ENCODE measurements at places on chromosomes 1 and 21.

DNA sequence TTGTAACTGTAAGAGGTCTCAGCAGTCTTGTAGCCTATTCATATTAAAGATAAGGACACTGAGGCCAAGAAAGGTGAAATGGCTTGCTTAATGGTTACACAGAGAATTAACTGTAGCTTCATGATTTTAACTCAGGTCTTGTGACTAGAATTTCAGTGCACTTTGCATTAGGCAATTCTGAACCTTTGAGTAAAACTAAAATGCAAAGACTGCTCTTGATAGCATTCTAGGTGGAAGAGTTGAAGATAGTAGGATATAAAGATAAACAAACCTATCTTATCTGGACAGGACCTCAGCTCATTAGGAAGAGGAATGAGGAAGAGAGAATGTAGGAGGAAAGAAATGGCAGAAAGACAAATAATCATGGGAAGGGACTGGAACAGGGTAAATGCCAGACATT lies 68.6 kb upstream of the RGL1 start:
- no peak for DNase-seq

DNA sequence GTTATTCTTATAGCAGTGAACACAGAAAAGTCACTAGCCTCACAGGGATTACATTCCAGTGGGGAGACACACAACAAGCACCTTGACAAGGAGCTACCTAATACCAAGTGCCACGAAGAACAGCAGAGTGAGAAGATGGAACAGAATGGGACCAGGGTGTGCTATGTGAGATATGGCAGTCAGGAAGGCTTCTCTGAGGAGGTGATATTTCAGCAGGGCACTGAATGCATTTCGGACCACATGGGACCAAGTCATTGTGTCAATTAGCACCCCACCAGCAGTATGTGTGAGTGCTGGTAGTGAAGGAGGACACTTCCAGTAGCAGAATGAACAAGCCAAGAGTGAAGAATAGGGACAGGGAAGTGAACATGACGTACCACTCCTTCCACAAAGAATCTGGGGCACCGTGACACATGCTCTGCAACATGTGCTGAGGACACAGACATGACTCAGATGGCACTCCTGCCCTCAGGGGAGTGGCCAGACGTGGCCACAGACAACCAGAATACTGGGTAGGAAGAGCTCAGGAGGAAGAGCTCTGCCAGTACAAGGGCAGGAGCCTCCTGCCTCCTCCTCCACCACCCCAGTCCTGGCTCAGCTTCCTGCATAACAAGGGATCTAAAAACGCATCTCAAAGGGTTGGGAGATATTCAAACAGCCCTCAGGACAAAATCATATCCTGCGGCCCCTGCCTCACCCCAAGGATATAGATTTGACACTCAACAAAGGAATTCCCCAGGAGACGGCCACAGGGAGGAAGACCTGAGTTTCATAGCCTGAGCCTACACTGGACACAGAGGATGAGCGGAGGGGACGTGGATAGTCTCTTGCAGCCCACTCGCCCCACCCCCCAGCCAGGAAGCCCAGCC lies 102.5 kb downstream of the TRABD2B start:
- no peak for DNase-seq

DNA sequence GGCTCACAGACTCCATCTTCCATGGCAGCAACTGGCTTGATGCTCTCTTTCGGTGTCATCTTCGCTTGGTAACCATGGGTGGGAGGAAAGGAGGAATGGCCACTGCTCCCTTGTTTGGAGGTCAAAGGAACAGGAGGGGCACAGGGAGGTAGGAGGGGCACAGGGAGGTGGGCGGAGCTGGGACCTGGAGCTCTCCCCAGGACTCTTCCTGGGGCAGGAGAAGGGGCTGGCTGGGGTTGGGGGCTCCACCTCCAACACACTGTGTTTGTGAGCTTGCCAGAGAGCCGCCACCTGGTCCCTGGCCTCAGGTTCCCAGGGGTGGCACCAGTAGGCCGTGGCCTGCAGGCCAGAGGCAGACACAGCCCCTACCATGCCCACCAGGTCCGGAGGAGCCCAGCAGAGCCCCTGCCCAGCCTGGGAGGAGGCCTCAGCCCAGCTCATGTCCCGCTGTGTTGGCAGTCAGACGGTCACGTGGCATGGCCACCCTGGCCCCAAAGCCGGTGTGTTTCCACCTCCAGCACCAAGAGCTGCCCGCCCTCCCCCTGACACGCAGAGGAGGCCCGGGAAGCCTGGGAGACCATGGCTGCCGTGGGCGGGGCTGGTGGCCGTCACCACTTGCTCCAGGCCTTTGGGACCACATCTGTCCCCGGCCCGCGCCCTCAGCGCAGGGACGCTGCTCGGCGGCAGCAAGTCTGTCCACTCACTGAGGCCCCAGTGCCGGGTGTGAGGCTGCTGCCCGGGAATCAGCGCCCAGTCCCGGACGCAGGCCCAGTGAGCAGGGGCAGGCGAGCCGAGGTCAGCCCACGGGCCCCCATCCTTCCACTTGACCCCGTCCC lies 73.9 kb downstream of the MORN1 start:
- no peak for DNase-seq

- no peak for DNase-seq
Measured at GRCh38 chr1:15343729-15344128, 66.0 kb upstream of the EFHD2 start.

GRCh38 chr1:227883073-227883520 lies 64.6 kb downstream of the WNT9A start:
- no peak for DNase-seq

GRCh38 chr1:14672005-14672404 lies 73.5 kb downstream of the KAZN start:
- DNase-seq: no peak

- no peak for DNase-seq
Measured at GRCh38 chr1:214126697-214127146, 138.9 kb downstream of the PROX1 start.

DNA sequence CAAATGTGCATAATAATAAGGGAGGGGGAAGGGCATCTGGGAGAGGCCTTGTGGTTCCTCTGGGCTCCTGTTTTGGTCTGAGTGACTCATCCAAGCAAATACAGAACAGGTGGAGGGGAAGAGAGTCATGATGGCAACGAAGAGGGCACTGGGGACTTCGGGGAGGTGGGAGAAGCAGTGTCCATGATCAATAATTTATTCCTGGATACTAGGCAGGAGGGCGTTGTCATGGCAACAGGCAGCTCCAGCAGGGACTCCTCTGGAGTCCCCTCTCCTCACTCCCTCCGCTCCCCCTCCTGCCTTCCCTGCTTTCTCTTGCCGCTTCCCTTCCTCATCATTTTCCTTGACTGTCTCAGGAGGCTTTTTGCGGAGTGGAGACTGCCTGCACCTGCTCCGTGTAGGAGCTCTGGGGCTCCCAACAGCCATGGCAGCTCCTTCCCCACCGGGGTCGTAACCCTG lies 12.3 kb upstream of the NFASC start:
- DNase-seq: no peak

DNA sequence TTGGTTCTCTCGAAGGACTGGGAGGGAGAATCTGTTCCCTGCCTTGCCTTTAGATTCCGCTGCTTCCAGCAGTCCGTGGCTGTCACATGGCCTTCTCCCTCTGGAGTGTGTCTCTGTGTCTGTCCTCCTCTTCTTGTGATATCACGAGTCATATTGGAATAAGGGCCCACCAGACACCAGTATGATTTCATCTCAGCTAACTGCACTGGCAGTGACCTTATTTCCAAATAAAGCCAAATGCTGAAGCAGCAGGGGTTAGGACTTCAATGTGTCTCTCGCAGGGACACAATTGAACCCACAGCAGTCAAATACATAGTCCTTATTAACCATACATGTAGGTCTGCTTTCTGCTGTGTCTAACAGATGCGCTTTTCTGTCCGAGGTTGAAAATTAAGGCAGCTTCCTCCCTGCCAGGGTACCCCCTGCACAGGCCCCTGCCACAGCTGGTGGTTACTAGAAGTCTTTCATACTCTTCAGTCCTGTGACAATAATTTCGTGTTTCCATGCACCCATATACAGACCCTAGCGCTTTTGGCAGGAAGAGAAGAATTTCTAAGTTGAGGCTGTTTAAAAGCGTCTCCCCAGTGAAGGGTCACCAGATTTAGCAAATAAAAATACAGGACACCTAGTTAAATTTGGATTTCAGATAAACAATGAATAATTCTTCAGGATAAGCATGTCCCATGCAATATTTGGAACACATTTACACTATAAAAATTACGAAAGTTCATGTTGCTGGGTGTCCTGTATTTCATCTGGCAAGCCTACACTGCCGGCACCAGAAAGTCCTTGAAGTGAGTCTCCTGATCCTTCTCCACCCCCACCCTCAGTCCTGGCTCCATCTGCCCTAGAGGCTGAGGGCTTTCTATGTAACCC lies 182.1 kb downstream of the ETS2 start:
- DNase-seq: no peak

DNA sequence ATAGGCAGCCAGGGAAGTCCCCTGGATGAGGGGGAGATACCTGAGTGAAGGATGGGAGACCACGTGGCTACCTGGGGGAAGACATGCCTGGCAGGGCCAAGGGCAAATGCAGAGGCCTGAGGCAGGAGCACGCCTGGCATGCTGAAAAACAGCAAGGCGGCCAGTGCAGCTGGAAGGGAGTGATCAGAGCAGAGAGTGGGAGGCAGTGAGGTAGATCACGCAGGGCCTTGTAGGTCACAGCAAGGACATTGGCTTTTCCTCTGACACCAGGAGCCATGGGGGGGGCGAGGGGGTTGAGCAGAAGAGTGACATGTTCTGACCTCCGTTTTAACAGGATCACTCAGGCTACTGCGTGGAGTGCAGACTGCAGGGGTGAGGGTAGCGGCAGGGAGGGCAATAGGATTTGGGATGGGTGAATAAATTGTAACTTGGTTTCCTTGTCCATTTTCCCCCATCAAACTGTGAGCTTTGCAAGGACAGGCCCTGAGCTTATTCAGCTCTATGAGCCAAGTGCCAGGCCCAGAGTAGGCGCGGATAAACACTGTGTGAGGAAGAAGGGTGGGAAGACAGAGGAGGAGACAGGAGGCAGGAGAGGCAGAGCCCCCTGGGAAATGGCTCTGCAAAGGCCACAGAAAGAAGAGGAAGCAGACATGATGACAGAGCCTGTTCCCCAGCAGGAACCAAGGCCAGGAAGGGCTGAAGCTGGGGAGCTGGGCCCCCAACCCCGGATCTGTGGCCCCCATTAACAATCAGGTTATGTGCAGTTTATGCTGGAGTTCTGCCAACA lies 16.6 kb downstream of the IFI6 start:
- no peak for DNase-seq

DNA sequence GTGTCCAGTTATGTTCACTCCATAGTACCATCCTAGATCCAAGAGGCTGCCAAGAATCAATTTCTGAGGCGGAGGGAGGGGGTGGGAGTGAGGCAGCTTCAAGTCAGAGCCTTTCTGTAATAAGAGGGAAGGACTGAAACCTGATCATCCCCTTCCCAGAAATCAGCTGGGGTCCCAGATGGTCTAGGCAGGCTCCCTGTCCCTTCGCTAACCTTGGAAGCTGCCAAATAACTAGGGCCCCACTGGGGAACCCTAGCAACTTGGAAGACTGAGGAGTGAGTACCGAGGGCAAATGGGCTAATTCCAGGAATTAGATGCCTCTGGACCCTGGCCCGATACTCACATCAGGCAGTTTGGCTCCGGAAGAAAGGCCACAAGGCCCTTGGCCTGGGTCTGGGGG lies 113.3 kb downstream of the NAV1 start:
- DNase-seq: no peak

GRCh38 chr1:240706150-240706935 lies 94.4 kb upstream of the GREM2 start:
- DNase-seq: no peak

DNA sequence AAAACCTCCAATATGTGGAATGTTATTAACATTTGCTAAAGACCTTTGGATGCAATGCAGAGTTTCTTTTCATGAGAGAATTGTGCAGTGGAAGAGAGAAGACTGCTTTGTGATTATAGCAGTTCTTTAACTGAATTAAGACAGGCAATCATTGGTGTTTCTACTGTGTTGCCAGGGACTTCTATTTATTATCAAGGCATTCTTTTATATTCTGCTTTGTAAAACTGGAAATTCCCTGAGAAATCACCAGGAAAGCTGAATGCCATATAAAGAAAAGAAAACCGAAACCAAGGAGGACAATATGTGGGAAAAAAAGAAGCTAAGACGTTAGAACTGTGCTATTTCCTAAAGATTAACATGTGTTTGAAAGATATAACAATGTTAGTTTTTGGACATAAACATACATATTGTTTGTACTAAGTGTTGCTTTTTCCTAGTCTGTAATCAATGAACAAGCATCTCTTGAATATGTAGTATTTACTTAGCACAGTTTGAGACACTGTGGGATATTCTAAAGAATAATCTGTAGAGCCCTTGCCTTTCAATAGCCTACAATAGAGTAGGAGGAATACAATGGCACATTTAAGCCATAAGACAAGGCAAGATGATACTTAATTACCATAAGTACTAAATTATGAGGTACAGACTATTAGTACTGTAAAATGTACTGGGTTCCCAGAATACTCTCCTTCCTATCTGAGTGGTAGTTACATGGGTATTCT lies 47.1 kb downstream of the EXTL2 start:
- no peak for DNase-seq

DNA sequence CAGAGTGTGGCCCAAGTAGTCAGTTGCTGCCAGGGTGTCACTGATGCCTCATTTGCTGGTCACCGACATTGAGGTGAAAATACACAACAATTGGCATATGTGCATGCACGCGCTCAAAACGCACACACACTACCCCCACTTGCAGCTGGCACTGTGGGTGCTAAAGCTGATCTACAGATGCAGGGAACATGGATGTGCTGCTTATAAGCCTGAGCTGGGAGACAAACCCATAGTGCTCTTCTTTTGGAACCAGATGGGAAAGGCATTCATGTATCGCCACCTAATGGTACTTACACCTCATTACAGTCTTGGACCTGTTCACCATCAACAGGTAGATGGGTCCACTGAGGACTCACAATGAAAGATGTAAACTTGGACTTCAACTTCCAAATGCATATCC lies 70.3 kb upstream of the CAMK1G start:
- no peak for DNase-seq

- DNase-seq: no peak
Measured at GRCh38 chr1:19465123-19465522, 20.2 kb downstream of the CAPZB start.

DNA sequence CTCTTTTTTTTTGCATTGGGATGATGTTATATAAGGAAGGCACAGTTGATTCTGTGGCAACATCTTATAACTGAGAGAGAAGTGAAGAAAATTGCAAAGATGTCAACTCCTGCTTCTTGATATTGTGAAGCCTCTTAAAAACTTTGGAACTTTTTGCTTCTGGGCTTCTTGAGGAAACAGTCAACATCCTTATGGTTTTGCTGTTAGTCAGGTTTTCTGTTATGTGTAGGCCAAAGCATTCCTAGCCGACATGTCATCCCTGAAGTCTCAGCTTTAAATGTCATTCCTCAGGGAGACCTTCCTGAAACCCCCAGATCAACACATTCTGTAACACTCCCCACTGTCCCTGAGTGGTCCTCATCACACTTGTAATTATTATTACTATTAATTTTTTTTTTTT lies 12.6 kb downstream of the FALEC start:
- no peak for DNase-seq

GRCh38 chr1:227140376-227140775 lies 177.9 kb downstream of the CDC42BPA start:
- DNase-seq: no peak

GRCh38 chr21:45438391-45439145 lies 33.6 kb downstream of the COL18A1 start:
- no peak for DNase-seq

Measured in activated naive CD4-positive, alpha-beta T cell (primary cell).